ENCODE measurements at places on chromosomes 2 and 18. TPM values are rescaled to one million over a fixed set of nuclear protein-coding genes. Genes with fewer than 3 reads are reported as not detected.

Gene KCNG2
- not detected for total RNA-seq

Gene BCL2
- 98.3 TPM for total RNA-seq

Gene SATB2
- 0.82 TPM for total RNA-seq

GRCh38 chr2:236044191-236044590, 124.0 kb downstream of the GBX2 start:
- H3K27ac ChIP-seq = no peak overlapping the region
- DNase-seq = no peak
- H3K27me3 ChIP-seq = peaks cover 28% of the 10 kb centered on the region
- no peak overlapping the region for H3K4me3 ChIP-seq
- H3K36me3 ChIP-seq = peaks cover 1% of the 10 kb centered on the region

DNA sequence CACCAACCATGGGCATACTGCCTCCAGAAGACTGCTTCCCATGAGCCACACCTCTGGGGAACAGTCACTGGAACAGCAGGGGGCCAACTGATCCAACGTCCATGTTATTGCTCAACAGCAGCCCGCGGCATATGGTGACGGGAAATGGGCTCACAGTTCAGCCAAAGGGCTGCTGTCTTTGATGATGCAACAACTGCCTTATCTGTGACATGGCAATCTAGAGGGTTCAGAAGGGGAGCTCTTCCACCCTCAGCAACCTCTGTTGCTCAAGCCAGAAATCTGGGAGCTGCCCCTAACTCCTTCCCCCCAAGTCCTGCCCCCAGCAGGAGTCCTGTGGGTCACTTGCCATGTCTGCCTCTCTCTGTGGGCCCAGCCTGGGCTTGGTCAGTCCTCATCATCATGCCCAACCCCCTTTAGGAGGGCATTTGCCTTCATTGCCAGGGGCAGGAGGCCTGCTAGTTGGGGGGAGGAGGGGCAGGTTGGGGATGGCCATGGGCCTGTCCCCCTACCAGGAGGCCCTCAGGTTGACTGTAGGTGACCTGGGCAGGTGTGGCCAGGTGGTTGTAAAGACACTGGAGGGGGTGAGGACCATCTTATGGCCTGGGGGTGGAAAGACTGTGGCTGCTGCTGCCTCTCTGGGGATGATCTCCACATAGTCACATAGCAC, 212.9 kb downstream of the CYP26B1 start:
- H3K4me1 ChIP-seq = no peaks in the 10 kb centered on the region
- H3K27me3 ChIP-seq = no peaks in the 10 kb centered on the region
- DNase-seq = no peak
- H3K27ac ChIP-seq = no peak overlapping the region

Gene RGPD4
- not detected for total RNA-seq

Gene PRKAG3
- total RNA-seq = not detected

DNA sequence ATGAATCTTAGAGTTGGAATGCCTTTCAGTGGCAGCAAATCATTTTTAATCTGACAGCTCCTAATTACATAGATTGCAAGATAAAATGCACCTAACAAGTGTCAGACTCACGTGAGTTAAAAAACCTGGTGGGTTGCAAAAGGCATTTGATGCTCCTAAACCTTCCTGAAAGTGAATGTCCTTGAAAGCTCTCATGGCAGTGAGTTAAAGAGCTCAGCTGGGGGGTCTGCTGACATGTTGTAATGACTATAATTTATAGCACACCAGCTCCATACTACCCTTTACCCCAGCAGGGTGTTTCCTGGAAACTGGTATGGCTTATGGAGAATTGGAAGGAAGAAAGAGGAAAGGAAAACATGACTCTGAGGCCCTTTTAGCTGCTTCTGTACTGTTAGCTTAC, 91.9 kb upstream of the CAVIN2 start:
- no peaks in the 10 kb centered on the region for H3K4me1 ChIP-seq
- H3K4me3 ChIP-seq = no peak overlapping the region
- no peaks in the 10 kb centered on the region for H3K36me3 ChIP-seq
- DNase-seq = no peak
- H3K27me3 ChIP-seq = peaks cover 15% of the 10 kb centered on the region

Gene RNF144A
- total RNA-seq = 73.9 TPM

- DNase-seq = no peak
- no peak overlapping the region for H3K27ac ChIP-seq
- no peak overlapping the region for H3K4me3 ChIP-seq
- H3K36me3 ChIP-seq = no peaks in the 10 kb centered on the region
Measured at GRCh38 chr2:231579560-231579959, 13.1 kb upstream of the TEX44 start.

Gene LYG1
- total RNA-seq = 0.83 TPM

All from activated T-cell treated with anti-CD3 and anti-CD28 coated beads, Interleukin-2, amount 50 U/mL, for 72 hours (primary cell).